ENCODE measurements at places on chromosomes 3 and 15.
A peak's percentile ranks its signal among the peaks of the same experiment; 100 is the strongest.

DNA sequence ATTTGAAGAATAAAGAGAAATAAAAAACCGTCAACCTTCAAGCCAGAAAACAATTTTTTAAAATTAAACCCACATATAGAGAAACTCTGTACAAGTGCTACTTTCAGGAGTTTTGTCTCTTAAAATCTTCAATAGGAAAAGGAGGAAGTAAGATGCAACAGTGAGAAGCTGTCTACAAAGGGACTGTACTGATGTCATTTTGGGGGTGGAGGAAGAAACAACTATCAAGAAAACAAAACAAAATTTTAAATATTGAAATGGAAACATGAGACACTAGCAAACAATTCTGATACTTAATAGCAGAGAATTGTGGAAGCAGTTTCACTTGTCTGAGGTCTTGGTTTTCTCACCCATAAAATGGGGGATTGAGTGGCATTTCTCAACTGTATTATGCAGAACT is 84.4 kb downstream of the SLMAP start:
- DNase-seq: no peak

- DNase-seq: peak; percentile 33
These were observed 203.8 kb downstream of the UACA start for GRCh38 chr15:70559265-70560239.

- DNase-seq: no peak
These were observed 355.3 kb upstream of the RORA start for GRCh38 chr15:61584410-61584809.

DNA sequence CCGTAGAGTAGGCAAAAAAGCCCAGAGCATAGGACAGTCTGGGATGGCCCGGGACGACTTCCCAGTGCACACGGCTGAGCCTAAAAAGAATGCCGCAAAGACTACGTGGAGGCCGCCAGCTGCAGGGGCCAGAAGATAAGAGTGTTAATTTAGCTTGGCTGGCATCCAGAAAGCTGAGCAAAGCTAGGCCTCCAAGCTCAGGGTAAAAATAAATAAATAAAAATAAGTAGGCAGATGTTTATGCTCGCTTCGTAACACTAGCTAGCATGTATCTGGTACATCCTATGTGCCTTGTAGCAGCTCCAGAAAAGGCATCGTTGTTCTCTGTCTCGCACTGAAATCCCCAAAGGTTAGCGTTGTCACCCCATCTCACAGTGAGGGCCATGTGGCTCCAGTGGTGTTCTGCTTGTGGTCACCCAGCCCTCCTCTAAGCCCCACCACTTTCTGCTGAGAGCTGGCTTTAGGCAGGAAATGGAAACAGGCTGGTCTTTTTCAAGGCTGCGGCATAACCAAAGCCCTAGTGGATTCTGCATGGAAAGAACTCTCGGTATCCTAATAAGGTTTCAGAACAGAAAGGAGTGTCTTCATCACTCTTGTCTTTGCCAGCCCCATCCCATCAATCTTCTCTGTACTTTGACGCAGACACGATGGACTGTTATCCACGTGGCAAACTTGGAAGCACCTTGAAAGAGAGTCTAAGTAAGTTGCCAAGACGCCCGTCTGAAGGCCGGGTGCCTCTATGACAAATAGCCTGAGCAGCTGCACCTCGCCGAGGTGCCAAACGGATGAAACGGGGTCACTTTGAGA is 58.1 kb upstream of the MEF2A start:
- peak; percentile 64 for DNase-seq

DNA sequence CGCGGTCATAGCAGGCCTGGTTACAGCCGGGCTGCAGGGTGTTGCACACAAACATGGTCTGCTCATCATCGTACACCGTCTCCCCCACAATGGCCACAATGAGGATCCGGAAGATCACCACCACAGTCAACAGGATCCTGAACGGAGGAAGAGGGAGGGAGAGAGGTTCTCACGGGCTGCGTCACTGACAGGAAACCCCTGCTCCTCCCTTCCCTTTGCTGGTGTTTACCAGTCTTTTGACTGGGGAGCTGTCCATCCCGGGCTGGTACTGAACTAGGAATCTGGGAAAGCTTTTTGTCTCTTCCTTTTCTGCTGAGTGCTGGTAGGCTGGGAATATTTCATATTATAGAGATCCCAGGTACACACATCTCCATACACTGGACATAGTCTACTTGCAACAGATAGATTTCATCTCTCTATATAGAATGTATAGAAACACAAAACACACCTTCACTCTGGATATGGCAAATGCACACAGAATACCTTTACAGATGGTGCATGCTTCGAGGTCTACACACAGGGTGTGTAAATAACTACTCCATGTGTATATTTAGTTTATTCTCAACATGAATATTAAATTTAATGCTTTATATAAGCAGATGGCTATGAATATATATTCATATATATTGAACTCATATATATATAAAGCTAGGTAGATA is 1.4 kb downstream of the GJD2 start:
- DNase-seq: no peak
